Activated CD4-positive, alpha-beta T cell treated with anti-CD3 and anti-CD28 coated beads, Interleukin-2, Interleukin-6, amounts not matched to agents 100 ng/mL and 50 ng/mL, durations not matched to agents 16 hours and 8 hours (primary cell): ENCODE measurements at places on chromosomes 2 and 18.

DNA sequence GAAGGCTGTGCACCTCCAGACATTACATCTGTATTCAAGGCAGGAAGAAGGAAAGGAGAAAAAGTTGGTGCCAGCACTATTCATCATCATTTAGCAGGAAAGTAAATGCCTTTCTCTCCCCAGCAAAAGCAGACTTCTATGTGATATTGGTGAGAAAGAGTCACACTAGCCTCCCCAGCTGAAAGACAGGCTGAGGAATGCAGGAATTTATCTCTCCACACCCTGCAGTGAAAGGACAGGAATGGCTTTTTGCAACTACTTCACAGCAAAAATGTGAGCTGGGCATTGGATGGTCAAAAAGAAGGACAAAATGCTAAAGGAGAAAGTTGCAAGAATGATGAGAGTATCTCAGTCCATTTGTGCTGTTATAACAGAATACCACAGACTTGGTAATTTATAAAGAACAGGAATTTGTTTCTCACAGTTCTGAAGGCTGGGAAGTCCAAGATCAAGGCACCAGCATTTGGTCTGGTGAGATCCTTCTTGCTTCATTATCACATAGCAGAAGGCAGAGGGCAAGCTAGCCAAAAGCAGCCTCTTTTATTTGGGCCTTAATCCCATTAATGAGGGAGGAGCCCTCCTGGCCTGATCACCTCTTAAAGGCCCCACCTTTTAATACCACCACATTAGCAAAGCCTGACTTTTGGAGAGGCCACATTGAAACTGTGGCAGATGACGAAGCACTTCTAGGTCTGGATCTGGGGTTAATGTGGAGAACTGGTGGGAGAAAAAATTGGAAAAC lies 388.1 kb upstream of the SLC14A2 start:
- no peak for DNase-seq

DNA sequence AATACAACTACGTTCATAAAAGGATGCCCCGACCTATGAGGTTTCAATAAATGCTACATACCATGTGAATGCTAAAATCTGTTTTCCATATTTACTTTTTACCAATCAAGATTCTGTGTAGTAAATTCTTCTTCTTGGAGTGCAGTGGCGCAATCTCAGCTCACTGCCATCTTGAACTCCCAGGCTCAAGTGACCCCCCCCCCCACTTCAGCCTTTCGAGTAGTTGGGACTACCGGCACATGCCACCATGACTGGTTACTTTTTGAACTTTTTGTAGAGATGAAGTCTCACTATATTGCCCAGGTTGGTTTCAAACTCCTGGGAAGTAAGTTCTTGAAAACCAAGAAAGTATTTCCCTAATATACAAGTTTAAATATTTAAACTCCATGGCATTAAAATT lies 14.4 kb upstream of the USP34 start:
- DNase-seq, result no peak

GRCh38 chr2:29518646-29519337 lies 402.6 kb downstream of the ALK start:
- DNase-seq, result no peak

DNA sequence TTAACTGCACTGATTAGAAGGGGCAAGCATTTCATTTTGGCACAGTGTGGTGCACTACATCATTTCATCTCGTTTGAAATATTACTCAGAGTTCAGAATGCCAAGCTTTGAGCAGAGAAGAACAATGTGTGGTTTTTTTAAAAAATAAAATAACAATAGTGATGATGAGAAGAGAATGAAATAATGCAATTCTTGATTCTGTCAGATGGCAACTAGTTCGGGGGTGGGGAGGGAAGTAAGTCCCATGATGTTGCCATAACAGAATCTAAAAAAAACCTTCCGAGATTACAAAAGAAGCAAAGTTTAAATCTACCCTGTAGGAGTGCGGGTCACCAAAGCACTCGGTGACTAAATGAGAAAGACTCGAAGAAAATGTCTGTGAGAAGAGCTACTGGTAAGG lies 490.4 kb downstream of the NR4A2 start:
- DNase-seq, result no peak

GRCh38 chr2:108980076-108980475 lies 8.9 kb downstream of the EDAR start:
- DNase-seq, result no peak

DNA sequence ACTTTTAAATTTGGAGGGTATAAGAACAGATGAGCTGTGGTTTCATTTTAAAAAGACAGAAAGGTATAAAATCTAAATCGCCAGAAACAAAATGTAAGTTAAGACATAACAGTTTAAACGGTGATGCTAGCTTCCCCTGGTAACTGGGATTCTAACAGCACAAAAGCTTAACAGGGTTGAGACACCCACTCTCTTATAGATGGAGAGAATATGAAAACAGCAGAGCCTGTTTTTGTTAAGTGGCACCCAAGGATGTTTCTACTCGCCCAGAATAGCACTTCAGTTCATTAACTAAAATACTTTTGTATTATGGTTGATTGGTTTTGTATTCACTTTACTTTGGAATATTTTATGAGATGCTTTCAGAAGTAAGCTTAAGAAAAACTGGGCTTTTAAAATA lies 151.9 kb upstream of the RND3 start:
- no peak for DNase-seq

- no peak for DNase-seq
Measured at GRCh38 chr2:129771418-129772189, 207.9 kb upstream of the RAB6C start.

DNA sequence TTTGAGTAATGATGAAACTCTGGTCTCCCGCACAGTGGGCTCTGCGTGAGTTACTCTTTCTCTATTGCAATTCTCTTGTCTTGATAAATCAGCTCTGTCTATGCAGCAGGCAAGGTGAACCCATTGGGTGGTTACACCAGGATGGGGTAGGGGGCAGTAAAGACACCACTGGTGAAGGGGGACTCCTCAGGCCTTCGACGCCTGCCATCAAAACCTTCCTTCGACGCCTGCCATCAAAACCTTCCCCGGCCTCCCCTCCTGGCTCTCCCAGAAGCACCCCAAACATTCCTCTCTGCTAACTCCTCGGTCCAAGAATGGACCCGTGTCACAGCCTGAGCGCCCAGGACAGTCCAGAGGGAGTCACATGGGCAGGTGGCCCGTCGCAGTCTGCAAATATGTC lies 4.8 kb upstream of the STARD7 start:
- DNase-seq, result no peak

GRCh38 chr18:49757513-49758262 lies 55.6 kb downstream of the ACAA2 start:
- peak; percentile 7 for DNase-seq

- no peak for DNase-seq
Measured at GRCh38 chr2:29726976-29727375, 194.4 kb downstream of the ALK start.
